ENCODE measurements at places on chromosomes 5 and 9.

DNA sequence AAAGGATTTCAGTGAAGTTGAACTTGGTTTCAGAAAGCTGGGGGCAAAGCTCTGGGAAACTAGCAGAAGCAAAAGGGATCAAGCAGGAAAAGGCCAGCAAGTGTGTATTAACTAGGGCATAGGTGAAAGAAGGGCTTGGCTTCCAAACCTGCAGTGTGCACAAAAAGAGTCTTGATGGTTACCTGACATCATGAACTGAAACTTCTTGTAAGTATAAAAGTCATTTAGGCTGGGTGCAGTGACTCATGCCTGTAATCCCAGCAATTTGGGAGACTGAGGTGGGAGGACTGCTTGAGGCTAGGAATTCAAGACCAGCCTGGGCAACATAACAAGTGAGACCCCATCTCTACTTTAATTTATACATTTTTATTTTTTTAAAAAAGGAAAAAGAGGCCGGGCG, 216.4 kb downstream of the EPB41L4A start:
- DNase-seq = no peak

GRCh38 chr5:126269511-126269910, 153.7 kb upstream of the GRAMD2B start:
- DNase-seq = no peak

GRCh38 chr9:89425024-89425805, 72.7 kb downstream of the SEMA4D start:
- no peak for DNase-seq

- no peak for DNase-seq
Measured at GRCh38 chr9:26561928-26562327, 330.7 kb downstream of the CAAP1 start.

- peak; percentile 24 for DNase-seq
Measured at GRCh38 chr5:172714491-172715420, 56.2 kb downstream of the DUSP1 start.

DNA sequence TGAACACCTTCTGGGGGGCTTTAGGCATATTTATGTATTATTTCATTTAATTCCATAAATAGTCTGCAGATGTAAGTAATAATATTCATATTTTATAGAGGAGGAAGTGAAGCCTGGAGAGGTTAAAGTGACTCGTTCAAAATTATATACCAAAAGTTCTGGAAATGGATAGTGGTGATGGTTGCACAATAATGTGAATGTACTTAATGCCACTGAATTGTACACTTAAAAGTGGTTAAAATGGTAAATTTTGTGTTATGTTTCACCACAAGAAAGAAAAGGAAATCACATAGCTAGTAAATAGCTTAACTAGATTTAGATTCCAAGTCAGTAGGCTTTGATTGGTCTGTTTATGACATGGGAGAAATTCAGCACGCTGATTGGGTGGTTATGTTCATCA, 13.0 kb upstream of the TMEFF1 start:
- DNase-seq = no peak

DNA sequence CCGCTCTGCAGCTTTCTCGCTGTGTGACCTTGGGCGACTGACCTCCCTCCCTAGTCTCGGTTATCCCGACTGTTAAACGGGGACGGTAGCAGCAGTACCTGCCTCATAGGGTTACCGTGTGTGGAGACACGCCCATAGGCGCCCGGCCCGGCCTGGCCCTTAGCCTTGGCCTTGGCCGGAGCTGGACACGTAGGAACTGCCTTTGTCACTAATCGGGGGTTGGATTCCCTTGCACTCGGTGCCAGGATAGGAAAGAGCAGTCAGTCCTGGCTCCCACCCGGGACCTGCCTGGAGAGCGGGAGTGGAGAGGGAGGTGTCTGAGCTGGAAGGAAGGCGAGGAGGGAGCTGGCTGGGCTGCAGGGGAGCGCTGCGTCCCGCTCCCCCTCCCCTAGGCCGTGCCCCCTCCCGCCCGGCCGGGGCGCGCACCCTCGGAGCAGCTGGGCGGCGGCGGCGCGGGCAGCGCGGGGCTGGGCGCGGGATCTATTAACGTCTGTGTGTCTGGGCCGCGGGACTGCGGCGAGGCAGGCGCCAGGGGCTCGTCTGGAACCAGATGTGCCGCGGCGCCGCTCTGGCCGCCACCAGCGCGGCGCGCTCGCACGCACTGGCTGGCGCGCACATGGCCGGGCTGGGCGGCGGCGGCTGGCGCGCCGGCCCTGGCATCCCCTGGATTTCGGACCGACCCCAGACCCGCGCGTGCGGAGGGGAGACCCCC, 31.7 kb downstream of the PRRX2 start:
- peak; percentile 43 for DNase-seq

GRCh38 chr5:150651382-150651781, 9.7 kb upstream of the MYOZ3 start:
- no peak for DNase-seq

- DNase-seq = no peak
Measured at GRCh38 chr9:27561685-27562084, 11.6 kb downstream of the C9orf72 start.

DNA sequence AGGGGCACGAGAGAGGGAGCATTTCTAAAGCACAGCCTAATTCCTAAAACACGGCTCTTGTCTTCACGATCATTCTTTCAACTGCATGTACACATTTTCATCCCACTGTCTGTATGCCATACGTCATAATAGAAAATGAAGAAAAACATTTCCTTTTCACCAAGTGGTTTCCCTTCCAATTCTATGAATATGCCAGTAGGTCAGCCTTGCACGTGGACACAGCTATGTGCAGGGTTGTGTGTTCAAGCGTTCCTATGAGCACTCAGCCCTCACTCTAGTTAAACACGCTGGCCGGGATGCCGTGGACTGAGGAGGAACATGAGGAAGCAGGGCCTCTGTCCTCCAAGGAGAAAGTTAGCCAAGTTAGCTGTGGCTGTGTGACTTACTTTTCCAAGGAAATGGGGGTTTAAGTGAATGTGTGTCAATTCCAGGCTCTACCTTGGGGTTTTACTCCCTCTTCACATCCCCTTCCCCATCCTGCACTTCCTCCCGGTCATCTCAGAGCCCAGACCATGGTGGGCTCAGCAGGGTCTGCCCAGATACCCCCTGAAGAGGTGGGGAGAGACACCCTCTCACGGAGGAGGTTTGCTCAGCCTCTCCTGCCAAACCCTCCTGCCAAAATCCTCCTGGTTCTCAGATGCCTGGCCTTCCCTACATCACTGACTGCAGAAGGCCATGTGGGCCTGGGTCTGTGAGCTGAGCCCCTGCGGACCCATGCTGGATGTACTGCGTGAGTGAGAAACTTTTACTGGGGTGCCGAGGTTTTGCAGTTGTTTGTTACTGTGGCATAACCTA, 230.6 kb downstream of the FSTL4 start:
- DNase-seq = no peak

- DNase-seq = no peak
Measured at GRCh38 chr9:113483676-113484257, 20.2 kb downstream of the RGS3 start.

GRCh38 chr5:169037466-169037865, 263.5 kb downstream of the SLIT3 start:
- no peak for DNase-seq

DNA sequence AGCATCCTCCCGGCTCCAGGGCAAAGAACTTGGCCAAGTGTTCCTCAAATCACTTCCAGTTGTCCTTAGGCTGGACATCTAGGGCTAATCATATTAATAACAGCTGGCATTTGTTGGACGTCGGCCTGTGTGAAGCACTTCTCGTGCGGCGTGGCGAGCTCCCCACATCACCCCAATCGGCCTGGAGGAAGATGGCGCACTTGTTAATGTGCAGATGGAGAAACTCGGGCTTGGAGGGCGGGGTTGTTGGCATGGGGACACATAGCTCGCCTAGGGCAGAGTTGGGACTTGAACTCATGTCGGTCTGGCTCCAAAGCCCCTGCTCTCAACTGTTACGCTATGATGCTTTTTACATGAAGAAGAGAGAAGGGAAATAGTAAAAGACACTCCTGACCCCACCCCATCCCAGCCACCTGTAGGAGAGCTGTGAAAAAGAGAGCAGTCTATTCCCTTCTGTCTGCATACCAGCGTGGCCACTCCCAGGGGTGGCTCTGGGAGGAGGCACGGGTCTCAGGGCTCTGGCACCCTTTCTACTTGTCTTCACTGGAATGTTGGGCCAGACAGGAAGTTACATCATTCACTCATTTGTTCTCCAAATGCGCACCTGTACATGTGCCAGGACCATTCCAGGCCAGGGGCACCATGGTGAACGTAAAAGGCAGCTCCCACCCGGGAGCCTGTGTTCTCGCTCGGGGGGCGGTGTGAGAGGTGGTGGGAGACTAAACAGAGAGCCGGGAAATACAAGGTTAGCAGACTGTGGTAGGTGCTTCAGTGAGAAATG, 12.8 kb upstream of the NUP214 start:
- DNase-seq = no peak

DNA sequence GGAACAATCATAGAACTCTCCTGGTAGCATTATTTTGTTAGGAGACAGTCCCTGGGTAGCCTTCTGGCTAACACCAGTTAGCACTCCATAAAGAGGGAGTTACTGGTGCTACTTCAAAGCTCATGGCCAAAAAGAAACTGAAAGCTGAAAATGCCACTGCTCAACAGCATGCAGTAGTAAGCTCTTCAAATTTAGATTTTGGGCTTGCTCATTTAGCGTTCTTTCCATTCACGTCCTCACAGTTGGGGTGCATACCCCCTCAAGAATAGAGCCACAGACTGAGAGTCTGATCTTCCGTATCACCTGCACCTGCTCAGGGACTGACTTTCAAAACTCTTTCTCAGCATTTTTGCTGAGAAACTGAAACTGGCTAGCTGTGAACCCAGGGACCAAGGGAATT, 24.7 kb downstream of the NTRK2 start:
- DNase-seq = no peak

DNA sequence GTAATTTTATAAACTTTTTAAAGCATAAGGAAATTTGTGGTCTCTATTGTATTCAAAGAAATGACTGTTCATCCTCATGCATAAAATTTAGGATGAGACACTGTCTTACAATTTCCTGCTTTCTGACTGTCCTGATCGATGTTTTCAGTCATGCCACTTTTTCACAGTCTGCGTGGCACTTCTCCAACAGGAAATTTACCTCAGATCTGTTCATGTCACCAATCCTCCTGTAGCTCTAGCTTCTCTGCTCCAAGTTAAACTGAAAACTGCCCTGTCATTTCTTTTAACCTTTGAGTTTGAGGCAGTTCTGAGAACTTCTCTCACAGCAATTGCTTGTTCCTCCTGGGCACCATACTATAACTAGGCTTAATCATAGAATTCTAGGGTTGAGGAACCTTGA, 455.1 kb downstream of the EFNA5 start:
- no peak for DNase-seq

DNA sequence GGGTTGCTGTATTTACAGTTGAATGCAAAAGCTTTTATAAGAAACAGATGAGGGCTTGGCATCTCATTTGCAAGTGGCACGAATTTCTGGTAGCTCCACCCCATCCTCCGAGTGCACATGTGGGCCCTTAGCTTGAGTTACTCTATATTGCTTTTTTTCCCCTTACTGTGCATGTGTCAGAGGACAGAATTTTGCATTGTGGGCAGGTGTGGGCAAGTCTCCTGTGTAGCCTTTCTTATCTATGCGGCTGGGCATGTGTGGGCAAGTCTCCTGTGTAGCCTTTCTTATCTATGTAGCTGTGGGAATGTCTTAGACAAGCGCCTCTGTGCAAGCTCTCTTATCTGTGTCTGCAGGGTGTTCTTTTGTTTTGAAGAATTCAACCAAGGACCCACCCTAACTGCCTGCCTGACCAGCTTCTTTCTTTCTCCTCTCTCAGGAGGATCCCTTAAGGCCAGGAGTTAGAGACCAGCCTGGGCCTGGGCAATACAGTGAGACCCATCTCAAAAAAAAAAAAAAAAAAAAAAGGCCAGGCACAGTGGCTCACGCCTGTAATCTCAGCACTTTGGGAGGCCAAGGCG, 34.1 kb upstream of the SIL1 start:
- DNase-seq = no peak

DNA sequence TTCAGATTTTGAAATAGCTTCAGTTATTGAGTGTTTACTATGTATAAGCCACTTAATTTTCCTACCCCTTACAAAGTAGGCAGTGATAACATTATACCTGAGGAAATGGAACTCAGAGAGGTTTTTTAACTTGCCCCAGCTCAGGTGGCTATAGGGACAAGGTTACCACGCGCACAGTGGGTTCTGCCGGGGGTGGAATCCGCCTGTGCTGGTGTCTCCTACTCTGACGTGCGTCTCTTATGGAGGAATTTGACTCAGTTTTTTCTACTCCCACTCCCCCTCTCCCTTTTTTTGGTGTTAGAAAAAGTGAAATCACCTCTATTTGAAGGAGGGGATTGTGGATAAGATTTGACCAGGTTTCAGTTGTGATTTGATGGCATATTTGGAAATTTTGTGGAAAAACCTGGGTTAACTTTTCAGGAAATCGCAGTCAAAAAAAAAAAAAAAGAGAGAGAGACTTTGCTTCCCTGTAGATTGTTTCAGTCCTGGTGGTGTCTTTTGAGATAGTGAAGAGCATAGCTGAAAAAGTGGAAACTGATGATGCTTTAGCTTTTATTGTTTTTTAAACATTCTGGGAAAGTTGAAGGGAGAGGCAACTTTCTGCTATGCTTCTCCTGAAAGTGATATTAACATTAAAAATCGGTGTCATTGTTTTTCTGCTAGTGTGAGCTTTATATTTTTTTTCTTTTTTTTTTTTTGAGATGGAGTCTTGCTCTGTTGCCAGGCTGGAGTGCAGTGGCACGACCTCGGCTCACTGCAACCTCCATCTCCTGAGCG, 15.9 kb downstream of the TRIO start:
- DNase-seq = no peak

DNA sequence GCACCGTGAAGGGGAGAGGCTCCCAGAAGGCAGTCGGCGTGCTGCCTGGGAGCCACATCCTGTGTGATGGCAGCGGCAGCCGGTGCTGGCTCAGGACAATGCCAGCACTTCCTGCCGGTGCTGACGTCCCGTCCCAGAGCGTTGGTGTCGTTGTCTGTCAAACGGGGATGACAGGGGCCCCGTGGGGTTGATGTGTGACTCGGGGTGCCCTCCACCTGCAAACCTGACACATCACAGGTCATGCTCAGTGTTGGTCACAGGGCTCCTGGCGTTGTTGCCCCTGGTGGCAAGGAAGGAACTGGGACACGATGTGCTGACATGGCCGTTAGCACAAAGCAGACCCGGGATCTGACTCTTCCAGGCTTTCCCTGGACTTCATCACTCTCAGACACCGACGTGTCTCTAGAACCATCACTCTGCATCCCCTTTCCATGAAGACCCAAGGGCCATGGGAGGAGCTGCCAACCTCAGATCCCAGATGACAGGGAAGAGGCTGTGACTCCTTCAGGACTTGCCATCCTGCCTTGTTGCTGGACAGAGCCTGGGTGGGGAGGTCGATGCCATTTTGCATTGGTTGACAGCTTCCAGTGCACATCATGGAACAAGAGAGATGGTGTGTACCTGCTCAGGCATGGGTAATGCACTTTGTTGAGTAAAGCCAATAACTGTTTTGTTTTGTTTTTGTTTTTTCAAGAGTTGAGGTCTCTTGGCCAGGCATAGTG, 21.5 kb downstream of the PLPP7 start:
- DNase-seq = no peak

GRCh38 chr9:21761309-21761901, 41.0 kb upstream of the MTAP start:
- no peak for DNase-seq
